ENCODE measurements at places on chromosomes 2 and 18.

DNA sequence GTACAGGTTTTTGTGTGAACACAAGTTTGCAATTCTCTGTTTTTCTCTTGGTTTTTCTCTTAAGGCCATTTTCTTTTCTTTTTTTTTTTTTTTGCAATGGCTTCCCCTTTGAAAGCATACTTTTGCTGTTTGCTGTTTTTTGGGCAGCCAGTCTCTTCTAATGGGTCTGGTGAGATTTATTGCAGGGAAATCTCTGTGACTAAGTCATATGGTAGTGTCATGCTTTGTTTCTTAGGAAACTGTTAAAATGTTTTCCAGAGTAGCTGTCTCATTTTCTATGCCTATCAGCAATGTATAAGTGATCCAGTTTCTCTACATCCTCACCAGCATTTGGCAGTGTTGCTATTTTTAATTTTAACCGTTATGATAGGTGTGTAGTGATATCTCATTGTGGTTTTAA lies 27.9 kb upstream of the CDCA7 start:
- no peaks in the 10 kb centered on the region for H3K4me1 ChIP-seq
- no peaks in the 10 kb centered on the region for H3K36me3 ChIP-seq
- H3K27ac ChIP-seq, result no peak overlapping the region
- no peak for DNase-seq

DNA sequence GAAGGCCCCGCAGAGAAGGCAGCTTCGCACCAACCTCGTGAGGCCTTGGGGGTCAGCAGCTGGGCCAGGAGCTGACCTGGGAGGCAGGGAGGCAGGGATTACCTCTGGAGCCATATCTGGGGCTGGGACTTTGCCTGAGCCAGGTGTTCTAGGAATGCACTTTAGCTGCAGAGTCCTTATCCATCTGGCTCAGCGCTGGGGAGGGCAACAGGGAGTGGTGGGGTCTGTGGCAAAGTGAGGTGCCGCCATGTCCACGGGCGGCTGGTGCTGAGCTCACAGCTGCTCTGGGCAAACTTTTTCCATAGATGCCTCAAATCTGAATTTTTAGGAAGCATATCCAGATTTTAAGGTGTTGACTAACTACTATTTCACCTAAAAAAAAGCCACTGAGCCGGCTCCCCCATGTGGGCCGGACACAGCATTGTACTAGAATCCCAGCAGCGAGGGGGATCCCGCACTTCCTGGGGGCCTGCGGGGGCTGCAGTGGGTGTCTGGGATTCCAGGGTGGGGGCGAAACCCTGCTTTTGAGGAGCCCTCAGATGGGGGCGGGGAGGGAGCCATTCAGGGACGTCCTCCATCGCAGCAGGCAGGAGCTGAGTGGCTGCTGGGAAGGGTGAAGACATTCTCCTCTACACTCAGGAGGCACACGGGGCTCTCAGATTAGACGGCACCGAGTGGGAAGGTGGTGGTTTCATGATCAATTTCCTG lies 34.6 kb downstream of the RTP5 start:
- no peak overlapping the region for H3K27ac ChIP-seq
- H3K4me3 ChIP-seq, result no peak overlapping the region
- H3K36me3 ChIP-seq, result no peaks in the 10 kb centered on the region
- DNase-seq, result no peak

- no peak overlapping the region for H3K27ac ChIP-seq
- peaks cover 5% of the 10 kb centered on the region for H3K4me1 ChIP-seq
- H3K27me3 ChIP-seq, result no peaks in the 10 kb centered on the region
- H3K36me3 ChIP-seq, result peaks cover 23% of the 10 kb centered on the region
Measured at GRCh38 chr2:170968205-170969003, 39.4 kb downstream of the GORASP2 start.

- H3K27ac ChIP-seq, result no peak overlapping the region
- H3K4me3 ChIP-seq, result no peak overlapping the region
- no peak for DNase-seq
Measured at GRCh38 chr2:16035747-16036745, 95.7 kb downstream of the MYCN start.
